Temporal lobe (tissue), 4 donors: ENCODE measurements at places on chromosomes 2 and 18. TPM values are rescaled to one million over a fixed set of nuclear protein-coding genes. Genes with fewer than 3 reads are reported as not detected.

KCNJ3 gene
- 12.5 TPM for total RNA-seq

METTL5 gene
- 29.7 TPM for total RNA-seq

MBD2 gene
- 12.5 TPM for total RNA-seq

FBLN7 gene
- total RNA-seq = 2.5 TPM

RBM44 gene
- 3.4 TPM for total RNA-seq

SERPINB3 gene
- not detected for total RNA-seq

RTP5 gene
- 5.2 TPM for total RNA-seq

LYG2 gene
- not detected for total RNA-seq

GAREM1 gene
- 38.1 TPM for total RNA-seq
